ENCODE measurements at places on chromosomes 6 and 20.

GRCh38 chr6:143696664-143697000, 18.9 kb downstream of the PHACTR2 start:
- no peak for DNase-seq

DNA sequence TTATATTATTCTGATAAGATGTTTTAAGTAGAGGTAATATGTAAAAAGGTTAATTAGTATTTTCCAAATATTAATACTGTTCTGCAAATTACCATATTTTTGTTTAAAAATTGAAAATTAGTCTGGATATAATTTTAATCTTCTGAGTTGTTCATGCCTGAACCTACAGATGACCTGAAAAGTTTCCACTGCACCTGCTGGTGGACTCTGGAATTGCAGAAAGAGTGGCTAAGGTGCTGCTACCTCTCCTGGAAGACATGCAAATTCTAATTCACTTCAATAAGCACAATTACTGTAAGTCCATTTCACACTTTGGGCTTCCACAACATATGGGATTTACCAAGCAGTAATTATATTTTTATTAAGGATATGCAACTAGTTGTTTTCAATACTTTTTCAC, 77.7 kb upstream of the OLIG3 start:
- DNase-seq = peak; percentile 77

DNA sequence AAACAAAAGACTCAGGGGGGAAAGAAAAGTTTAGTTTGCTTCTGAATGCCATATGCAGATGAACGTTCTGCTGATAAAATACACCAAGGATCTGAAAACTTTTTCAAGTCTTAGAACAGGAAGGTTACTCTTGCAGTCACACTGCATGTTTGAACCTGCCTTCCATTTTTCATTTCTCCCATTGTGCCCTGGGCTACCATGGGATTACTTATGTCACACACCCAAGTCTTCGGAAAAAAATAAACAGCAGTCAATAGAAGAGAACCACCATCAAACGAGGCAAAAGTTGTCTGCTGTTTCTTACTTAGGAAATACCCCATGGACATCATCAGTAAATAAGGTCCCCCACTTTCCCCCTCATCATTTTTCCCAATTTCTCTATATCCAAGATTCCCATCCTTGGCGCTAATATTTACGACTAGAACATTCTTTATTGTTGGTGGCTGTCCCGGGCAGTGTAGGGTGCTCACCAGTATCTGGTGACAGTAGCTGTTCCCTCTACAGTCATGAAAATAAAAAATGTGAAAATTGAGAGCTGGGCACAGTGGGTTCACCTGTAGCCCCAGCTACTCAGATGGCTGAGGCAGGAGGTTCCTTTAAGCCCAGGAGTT, 202.5 kb downstream of the BCAS1 start:
- DNase-seq = peak; percentile 32

DNA sequence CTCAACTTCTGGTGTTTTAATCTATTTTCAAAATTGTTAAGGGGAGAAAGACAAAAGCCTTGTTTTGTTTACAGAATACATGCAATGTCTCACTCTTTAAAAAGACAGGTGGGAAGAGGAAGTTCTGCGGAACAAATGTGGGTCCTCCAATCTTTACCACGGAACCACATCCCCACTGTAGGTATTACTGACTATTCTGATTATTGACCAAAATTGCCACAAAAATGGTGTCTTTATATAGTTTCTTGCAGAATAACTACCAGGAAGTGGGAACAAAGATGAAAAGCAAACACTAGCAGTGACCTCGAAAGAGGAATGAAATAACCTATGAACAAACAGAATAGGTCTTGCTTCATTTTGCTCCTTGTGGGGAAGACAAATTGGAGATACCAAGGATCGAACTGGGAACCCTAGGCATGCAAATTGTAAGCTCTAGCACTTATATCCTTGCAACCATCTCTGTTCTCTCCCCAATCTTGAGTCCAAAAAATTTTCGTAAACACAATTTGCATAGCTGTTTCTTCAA, 106.7 kb downstream of the GPX5 start:
- DNase-seq = no peak

GRCh38 chr6:31821301-31822035, 6.1 kb upstream of the HSPA1B start:
- DNase-seq = no peak

- no peak for DNase-seq
These were observed 11.6 kb upstream of the ITPR3 start for GRCh38 chr6:33609528-33609927.

DNA sequence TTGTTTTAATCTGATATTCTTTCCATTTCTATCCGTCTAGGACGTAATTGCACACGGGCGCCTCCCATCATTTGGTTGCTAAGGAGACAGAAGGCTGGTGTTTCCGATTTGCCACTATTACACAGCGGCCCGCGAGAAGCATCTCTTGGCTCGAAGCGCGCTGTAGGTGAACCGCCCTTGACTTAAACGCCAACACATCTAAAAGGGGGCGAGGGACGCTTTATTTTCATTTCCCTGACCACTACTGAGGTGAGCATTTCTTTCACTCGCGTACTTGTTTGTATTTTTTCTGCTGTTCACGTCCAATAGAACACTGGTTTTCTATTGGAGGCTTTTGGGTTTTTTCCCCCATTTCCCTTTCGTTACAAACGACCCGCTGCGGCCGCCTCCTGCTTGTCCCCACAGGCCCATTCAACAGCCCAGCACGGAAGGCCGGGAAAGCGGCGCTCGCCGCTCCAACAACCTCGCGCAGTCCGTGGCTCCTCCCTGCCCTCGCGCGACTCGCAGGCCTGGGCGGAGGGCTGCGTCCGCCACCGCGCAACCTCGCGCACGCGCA, 505 bp upstream of the WRNIP1 start:
- peak; percentile 77 for DNase-seq

DNA sequence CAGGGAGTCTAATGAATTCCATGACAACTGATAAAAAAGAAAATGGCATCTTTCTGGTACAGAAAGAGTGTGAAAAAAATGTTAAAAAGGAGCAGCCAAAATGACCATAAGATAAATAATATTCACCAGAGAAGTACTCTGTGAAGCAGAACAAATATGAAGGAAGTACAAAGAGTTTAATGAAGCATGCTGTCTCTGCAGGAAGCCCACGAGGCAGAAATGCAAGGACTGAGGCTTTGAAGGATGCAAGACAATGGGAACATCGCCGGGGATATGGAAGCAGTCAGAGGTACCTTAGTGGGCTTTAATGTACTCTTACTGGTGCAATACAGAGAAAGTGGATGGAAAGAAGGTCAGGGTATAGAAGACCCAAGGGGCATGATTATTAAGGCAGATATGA, 50.7 kb downstream of the NOX3 start:
- no peak for DNase-seq

DNA sequence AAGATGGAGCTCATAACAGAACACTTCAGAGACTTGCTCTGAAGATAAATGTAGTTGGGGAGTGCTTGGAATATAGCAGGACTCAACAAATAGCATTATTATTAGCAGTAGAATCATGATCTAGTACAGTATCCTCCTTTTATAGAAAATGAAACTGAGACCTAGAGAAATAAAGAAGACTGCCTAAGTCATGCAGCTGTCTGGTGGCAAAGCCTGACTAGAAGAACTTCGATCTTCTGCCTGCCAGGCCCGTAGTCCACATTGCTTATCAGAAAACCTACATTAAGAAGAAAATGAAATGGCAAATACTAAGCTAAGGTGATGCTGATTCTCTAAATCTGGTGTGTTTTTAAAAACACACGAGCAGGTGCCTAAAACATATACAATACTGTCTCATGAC, 46.4 kb upstream of the DST start:
- peak; percentile 9 for DNase-seq

DNA sequence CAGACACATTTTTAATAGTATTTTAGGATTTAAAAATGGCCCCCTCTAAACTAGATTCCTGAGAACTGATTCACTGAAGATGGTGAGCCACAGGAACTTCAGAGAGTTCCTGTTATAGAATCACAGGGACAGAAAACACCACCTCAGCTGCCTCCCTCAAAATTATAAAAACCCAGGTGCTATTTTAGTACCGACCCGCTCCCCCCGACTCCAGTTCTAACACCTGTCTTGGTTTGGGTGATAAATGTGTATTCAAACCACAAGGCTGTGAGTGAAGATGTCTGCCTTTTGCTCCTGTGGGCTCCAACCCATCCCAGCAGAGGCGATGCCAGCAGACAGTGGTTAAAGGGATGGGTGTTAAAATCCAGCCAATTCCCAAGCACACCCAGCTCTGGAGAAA, 127.4 kb upstream of the LY86 start:
- DNase-seq = no peak

- DNase-seq = no peak
These were observed 204.0 kb upstream of the PLN start for GRCh38 chr6:118344014-118344670.

DNA sequence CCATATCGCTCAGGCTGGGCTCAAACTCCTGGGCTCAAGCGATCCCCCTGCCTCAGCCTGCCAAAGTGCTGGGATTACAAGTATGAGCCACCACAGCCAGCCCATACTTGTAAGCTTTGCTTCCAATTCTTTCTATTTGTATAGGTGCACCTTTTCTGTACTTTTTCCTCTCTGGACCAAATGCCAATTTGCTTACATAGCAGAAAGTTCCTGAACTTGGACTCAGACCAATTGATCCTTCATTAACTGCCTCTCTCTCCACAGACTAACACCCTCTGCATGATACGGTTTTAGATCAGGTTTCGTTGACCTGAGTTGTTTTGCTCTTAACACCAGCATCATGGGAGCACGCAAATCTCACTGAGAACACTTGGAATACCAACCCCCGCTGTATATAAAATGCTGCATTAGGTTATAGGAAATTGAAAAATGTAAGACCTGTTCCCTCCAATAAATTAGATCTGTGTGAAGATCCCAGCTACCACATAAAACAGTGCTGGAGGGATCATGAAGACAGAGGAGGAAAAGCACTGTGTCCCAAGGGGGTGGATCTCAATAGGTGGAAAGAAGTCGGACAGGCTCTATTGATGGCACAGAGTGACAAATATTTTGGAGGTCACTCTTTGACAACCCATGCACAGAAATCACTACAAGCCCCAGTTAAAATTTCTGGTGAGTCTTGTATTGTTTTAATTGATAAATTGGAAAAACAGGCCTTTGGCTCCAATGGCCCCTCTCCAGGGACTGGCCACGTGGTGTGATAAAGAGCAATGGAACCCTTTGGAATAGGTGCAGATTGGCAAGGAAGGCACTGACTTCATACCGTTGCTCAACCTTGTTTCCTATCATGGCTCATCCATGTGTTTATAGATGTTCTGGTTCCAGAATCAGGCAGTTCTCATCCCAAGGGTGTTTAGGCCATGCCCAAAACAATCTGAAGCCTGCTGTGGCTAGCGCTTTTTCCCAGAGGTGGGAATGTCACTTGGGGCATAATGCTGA, 51.2 kb downstream of the ISM1 start:
- no peak for DNase-seq

DNA sequence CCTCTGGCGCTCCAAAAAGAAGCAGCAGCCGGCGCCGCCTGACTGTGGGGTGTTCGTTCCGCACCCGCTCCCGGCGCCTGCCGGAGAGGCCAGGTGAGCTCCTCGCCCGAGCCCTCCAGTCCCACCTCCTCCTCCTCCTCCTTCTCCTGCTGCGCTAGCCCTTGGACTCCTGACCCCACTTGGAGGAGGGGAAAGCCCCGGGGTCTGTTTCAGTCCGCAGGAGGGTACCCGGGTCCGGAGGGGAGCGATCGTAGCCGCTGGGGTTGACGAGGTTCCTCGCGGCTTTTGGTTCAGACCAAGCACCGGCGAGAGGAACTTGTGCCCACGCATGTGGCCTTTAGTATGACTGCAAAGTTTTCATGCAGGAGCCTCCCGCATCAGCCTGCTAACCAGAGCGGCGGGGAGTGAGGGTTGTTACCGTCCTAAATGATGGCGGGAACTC, 493 bp downstream of the CRYBG1 start:
- no peak for DNase-seq

DNA sequence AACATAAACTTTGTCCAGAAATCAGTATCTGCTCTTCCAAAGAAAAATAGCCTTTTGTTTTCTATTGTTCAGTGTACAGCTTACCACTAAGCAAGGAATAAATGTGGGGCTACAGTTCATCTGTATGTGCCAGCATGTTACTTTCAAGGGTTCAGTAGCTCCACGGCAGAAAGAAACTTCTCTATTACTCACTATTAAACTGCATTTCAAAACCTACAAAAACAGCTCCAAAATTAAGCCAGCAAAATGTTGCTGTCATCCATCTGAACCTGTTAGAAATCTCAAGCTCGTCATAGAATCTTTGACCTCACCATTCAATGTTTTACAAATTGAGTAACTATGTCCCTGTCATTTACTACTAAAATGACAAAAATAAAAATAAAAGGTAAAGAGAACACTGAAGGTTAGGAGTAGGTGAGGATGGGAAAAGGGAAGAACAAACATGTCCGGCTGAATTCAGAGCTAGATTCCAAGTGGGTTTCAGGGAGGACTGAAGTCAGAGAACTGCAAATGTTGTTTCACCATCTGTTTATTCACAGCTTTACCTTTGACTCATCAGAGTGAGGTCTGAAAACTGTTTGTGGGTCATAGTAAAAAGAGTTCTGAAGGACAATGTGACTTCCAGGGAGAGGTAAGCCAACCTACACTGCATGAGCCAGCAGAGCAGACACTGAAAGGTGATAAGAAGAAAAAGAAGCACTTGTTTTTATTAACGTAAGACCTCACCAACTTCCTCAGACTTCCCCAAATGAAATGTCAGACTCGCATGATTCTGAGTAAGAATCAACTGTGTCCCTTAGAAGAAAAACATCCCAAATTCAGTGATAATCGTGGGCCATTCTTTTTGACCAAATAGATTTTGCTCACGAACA, 62.0 kb downstream of the ATXN1 start:
- peak; percentile 26 for DNase-seq
